Metanephros (tissue), 2 donors: ENCODE measurements at places on chromosomes 5 and 9. TPM values are rescaled to one million over a fixed set of nuclear protein-coding genes. Genes with fewer than 3 reads are reported as not detected.

CTSV gene
- total RNA-seq = 4.4 TPM

KCTD16 gene
- 2.8 TPM for total RNA-seq

C5orf46 gene
- not detected for total RNA-seq

DNLZ gene
- total RNA-seq = 8.4 TPM

SLC25A2 gene
- total RNA-seq = 0.35 TPM

NEUROG1 gene
- not detected for total RNA-seq

SCGB3A1 gene
- total RNA-seq = 0.88 TPM

PRR7 gene
- 2.4 TPM for total RNA-seq

TAF9 gene
- 32.7 TPM for total RNA-seq

FBN2 gene
- total RNA-seq = 144 TPM

NTRK2 gene
- total RNA-seq = 66.0 TPM

DBH gene
- 1.1 TPM for total RNA-seq

GNA14 gene
- 21.1 TPM for total RNA-seq

FOXE1 gene
- total RNA-seq = not detected

PHYHD1 gene
- 41.6 TPM for total RNA-seq

ZNF879 gene
- 6.1 TPM for total RNA-seq

BAAT gene
- total RNA-seq = 0.06 TPM

SLC6A3 gene
- 0.41 TPM for total RNA-seq
